A673 (cell line): ENCODE measurements at places on chromosomes 7 and 10.
A peak's percentile ranks its signal among the peaks of the same experiment; 100 is the strongest.

DNA sequence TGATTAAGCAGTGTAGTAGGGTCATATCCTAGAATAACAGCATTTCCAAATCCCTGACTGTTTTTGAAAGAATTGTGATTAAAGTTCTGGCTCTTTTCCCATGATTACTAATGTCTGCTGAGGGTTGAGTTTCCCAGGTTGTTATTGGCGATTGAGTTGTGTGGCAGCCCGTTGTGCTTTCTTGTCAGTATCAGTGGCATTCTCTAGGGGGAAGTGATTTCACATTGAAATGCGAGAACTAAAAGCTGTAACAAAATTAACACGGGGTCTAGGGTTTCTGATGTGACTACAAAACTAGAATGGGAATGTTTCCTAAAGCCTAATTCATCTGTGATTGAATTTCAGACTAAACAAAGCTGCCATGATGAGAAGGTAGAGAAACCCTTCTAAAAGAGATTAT lies 349.4 kb downstream of the EXOC4 start:
- DNase-seq = peak; percentile 27

DNA sequence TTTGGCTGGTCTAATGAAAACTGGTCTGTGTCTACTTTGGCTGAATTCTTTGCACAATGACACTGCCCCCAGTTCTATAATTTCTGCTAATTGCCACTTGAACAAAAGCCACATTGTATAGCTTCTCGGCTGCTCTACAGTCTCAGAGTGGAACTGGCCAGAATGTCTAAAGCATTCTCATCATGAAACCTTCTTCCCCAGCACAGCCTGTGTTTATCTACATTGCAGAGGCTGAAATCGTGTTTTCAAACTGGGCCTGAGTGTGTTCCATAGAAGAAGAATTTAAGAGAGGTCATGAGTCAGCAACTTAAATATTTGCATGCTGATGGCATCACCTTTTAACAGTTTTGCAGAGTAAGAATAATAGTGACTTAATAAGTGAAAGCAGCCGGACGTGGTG lies 177.2 kb downstream of the BUB3 start:
- DNase-seq = no peak

GRCh38 chr10:65570143-65571010 lies 1355.5 kb upstream of the LRRTM3 start:
- peak; percentile 74 for DNase-seq

DNA sequence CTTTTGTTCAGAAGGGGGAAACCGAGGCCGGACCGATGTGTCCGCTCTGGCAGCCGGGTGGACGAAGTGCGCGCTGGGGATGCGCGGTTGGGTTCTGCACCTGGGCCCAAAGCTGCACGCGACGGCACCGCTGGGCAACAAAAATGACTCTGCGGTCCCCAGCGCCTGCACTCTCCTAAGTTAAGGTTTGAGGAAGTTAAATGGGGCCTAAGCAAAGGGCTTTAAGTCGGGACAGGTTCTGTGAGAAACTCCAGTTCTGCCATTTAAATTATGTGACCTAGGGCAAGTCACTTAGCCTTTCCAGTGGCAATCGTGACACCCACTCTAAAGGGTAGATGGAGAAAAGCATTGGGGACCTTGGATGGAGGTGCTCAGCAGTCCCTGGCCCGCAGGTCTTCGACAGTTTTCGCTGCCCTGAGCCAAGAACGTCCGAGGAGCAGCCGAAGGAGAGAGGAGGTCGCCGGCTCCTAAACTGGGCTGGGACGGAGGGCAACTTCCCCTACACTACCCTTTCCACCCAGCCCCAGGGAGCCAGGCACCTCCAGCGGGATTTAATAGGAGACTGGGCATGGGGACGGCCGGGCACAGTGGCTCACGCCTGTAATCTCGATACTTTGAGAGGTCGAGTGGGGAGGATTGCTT lies 534 bp upstream of the ACBD5 start:
- no peak for DNase-seq

DNA sequence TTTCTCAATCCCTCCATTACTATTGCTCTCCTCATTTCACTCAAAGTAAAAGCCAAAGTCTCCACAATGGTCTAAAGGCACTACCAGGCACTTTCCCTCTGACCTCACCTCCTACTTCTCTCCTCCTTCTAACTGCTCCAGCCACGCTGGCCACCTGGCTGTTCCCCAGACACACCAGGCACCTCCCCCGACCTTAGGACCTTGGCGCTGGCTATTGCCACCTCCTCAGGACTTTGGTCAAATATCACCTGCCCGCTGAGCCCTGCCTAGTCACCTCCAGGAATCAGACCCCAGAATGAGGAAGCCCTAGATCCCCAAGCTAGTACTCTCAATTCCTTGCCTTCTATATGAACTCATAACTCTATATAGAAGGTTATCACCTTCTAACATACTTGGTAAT lies 66.2 kb upstream of the STEAP1B start:
- DNase-seq = no peak
